Tongue (tissue), 3 donors: ENCODE measurements at places on chromosomes 12 and 14.

GRCh38 chr12:11664101-11664500, 14.6 kb downstream of the ETV6 start:
- DNase-seq = no peak

GRCh38 chr12:52246720-52247621, 13.9 kb downstream of the KRT7 start:
- no peak for DNase-seq

- no peak for DNase-seq
Observed at GRCh38 chr14:98961191-98961590, 310.8 kb downstream of the BCL11B start.

DNA sequence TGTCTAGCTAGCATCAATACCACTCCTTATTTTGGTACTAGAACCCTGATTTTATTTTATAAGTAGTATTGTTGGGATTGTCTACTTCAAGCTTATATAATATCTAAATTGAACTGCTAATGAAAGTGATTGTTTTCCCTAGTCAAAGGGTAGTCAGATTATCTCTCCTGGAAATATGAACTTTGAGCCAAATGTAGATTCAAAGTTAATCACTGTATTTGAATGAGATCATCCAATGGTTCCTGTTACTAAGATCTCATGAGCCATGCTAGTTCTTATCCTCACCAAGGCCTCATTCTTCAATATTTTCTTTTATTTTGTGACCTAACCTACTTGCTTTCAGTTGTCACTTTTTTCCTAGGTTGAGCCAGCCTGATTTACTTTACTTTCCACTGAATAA, 276.7 kb downstream of the RASSF9 start:
- DNase-seq = no peak
